ENCODE measurements at places on chromosomes 16 and 17.
A peak's percentile ranks its signal among the peaks of the same experiment; 100 is the strongest.

- no peak for DNase-seq
These were observed 23.9 kb downstream of the DNAI2 start for GRCh38 chr17:74297941-74298340.

- DNase-seq, result no peak
These were observed 13.2 kb upstream of the NKD1 start for GRCh38 chr16:50534958-50535357.

GRCh38 chr16:79777679-79778078, 177.1 kb upstream of the MAF start:
- DNase-seq, result no peak

DNA sequence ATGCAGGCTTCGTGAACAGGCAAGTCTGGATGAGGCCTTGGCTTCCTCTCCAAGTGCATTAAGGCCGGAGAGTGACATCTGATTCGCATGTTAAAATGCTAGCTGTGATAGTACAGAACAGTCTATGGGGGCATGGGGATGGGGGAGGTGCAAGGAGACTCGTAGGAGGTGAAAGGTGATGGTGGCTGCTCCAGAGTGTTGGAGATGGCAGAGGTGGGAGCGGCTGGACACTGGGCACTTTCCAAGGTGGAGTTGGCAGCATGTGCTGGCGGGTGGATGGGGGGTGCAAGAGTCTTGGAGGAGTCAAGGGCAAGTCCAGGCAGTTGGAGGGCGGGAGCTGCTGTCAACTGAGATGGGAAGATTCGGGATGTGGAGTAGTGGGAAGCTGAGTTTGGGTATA, 350.9 kb upstream of the TNRC6C start:
- no peak for DNase-seq

GRCh38 chr16:19704321-19705145, 13.5 kb downstream of the KNOP1 start:
- peak; percentile 68 for DNase-seq

- DNase-seq, result no peak
These were observed 10.2 kb upstream of the SIAH1 start for GRCh38 chr16:48395375-48395774.

All from brain microvascular endothelial cell (primary cell).